ENCODE measurements at places on chromosomes 7 and 10.

GRCh38 chr7:11054033-11054432, 80.4 kb downstream of the PHF14 start:
- DNase-seq = no peak

DNA sequence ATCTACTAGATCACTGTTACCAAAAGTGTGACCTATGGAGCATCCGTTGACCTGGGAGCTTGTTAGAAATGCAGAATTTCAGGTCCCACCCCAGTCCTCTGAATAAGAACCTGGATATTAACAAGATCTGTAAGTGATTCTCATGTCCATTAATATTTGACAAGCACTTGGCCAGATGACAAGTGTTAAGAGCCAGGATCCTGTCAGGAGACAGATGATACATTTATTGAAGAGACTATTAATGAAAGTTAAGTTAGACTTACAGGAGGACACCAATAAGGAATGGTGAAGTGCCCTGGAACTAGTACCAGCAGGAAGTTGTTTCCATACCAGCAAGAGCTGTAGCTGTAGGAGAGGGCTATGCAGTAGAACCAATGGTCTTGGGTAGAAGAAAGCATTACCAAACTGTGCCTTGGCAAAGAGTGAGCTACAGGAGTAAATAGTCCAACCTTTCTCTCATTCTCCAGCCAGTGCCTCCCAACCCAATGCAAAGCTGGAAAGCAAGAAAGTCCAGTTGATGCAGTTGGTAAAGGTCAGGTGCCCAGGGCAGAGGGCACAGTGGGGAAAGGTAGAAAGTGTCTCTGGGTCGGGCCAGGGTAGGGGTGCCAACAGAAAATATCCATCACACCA, 35.3 kb upstream of the ADD3 start:
- DNase-seq = no peak

GRCh38 chr10:89414879-89415821, 782 bp downstream of the IFIT5 start:
- peak; percentile 21 for DNase-seq

DNA sequence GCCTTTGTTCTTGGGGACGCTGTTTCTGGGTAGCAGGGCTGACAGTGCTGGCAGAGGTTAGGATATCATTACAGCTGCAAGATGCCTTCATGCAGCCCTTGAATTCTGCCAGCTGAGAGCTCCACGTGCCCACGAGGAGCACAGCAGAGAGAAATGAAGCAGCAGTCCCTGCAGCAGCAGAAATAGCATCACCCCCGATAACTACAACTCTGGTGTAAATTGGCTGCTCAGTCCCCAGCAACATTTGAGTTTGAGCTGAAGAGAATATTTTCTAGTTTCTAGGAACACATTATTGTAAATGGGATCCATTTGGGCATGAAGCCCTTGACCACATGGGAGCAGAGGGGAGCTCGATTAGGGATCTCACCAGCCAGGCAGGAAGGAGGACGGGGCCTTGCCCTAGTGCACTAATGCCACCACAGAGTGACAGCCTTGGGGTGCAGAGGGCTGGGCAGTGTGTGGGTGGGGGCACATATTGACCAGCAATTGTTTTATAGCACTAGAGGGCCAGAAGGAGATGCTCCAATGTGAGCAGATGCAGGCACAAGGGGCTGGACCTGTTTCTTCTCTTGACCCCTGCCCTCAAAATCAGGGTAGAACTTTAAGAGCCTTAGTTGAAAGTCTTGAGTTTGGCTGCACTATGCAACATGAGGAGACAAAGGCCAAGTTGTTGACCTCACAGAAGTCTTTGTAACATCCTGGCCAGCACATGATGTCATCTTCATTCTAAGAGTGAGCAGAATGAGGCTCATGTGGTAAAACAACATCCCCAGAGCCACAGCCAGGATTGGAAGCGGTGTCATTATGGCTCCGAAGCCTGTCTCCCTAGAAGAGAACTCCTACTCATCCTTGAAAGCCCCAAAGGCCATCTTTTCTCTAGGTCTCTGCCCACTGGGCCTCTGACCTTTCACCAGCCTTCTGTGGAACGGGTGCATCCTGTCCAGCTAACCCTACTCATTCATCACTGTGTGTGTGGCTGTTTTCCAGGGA, 52.6 kb downstream of the ADCY1 start:
- DNase-seq = no peak

- no peak for DNase-seq
These were observed 116.9 kb upstream of the PCGF5 start for GRCh38 chr10:91103384-91104192.

DNA sequence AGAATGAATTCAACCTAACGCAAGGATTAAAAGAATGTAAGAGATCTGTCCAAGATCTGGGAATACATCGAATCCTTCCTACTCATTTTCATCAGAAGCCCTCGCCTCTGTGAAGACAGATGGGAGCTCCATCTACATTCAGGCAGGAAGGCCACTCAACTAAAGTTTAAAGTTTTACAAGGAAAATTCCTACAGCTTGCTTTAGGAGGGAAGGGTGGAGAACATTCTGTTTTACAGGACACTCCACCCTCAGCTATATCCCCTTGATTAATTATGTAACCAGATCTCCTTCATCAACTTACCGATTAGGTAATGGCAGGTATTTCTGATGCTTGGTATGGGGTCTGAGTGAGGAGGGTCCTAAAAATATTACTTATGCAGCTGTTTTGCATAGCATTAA, 5.6 kb upstream of the AHR start:
- DNase-seq = no peak

DNA sequence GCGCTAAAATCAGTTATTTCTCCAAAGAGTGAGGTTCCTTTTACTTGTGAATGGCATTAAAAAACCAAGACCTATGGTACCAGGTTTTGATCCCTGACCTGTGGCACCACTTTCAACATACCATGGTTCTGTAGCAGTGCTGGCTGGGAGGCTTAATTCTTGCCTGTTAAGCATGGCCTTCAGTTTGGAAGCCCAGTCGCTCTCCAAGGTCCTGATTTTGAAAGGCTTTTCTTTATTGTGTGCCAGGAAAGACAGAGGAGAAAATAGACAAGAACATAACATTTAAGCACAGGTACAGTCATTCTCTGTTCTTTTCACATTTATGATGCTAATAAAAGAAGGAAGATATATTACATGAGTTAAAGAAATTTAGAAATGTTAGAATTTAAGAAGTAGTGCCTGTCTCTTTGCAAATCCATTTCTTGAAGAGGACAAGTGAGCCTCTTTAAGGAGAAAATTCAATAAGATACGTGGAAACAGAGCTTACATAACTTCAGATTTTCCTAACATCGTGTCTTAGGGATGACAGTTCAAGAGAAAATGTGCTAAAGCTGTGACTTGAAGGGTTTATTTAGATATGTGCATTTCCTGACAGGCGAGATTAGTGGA, 357.6 kb downstream of the DPP6 start:
- DNase-seq = peak; percentile 1

DNA sequence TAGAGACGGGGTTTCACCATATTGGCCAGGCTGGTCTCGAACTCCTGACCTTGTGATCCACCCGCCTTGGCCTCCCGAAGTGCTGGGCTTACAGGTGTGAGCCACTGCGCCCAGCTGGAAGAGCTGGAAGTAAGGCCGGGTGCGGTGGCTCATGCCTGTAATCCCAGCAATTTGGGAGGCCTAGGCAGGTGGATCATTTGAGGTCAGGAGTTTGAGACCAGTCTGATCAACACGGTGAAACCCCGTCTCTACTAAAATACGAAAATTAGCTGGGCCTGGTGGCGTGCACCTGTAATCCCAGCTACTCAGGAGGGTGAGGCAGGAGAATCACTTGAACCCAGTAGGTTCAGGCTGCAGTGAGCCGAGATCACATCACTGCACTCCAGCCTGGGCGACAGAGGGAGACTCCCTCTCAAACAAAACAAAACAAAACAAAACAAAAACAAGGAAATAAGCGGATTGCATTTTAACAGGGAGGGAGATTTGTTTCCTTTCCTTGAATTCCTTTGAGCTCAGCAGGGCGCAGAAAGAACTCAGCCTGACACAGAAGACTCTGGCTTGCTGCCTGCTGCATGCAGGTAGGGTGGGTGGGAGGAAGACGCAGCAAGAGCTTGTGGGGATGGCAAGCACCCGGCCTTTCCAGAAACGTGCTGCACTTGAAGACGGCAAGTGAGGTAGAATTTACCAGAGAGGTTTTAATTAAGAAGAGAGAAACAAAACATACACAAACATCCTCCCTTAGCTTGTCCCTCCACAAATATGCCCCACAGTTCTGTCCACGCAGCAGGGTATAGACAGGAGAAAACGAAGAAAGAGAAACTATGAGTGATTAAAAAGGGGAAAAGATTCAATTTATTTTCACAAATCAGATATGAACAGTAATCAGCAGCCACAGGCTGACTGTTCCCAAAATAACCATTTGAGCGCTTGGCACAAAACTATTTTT, 148.0 kb downstream of the RNF216 start:
- no peak for DNase-seq

GRCh38 chr10:33860552-33860951, 526.1 kb upstream of the NRP1 start:
- no peak for DNase-seq

DNA sequence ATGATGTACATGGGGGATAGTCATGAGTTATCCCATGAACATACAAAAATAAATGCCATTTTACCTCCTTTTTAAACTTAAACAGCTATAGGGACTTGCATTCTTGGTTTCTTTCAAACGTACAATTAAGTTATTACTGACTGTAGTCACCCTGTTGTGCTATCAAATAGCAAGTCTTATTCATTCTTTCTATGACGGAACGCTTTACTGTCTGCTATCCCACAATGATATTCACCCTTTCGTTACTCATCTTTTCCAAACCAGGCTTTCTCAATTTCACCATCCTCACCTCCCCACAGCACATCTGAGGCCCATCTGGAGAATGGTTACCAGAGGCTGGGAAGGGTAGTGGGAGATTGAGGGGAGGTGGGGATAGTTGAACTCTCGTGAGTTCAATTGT, 218.8 kb downstream of the PHF14 start:
- DNase-seq = peak; percentile 35

- DNase-seq = no peak
These were observed 115.8 kb downstream of the MAGI2 start for GRCh38 chr7:79337717-79338116.

DNA sequence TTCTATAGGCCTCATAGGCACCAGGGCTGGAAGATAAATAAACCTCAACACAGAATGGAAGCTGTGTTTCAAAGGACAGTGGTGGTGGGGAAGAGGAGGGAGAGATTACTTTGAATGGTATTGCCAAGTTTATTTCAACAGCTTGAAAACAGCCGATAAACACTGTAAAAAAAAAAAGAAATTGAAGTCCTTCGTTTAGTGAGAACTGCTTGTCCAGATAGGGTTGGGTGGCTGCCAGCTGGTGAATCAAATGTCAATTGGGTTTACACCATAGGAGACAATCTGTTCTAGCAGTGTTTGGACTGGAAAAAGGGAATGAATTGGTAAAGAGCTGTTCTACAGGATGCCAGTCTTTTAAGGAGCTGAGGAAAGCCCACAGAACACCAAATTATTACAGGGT, 254.8 kb downstream of the PHF14 start:
- no peak for DNase-seq

DNA sequence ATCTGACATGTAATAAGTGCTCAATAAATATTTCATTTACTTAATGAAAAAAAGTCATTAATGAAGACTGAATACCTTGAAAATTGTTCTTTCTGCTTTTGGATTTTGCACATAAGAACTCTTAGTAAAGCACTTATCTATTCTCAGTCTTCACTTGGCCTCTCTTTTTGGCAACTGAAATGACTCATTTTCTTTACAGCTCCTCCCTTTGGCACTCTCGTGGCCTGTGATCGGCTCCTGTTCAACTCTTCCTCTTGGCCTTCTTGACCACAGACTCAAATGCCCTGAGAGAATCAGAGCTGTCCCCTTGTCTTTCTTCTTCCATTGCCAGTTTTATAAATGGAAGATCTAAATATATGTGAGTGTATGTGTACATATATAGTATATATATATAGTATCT, 54.2 kb downstream of the FOXP2 start:
- no peak for DNase-seq

GRCh38 chr10:102935939-102936605, 18.0 kb downstream of the CNNM2 start:
- DNase-seq = no peak

GRCh38 chr7:16773884-16774283, 20.3 kb downstream of the TSPAN13 start:
- DNase-seq = no peak

DNA sequence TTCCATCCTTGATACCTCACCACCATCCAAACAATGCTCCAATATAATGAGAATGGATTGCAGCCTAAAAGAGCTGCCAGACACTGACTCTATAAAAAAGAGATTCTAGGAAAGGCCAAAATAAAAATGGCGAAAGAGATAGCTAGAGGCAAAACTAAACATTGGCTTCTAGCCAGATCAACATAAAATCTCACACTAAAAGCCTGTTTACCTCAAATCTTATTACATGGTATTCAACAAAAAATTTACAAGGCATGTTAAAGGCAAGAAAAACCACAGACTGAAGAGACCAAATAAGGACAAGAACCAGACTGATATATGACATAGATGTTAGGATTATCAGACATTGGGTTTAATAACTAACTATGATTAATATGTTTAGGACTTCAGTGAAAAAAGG, 1127.0 kb downstream of the DNAJB9 start:
- no peak for DNase-seq

DNA sequence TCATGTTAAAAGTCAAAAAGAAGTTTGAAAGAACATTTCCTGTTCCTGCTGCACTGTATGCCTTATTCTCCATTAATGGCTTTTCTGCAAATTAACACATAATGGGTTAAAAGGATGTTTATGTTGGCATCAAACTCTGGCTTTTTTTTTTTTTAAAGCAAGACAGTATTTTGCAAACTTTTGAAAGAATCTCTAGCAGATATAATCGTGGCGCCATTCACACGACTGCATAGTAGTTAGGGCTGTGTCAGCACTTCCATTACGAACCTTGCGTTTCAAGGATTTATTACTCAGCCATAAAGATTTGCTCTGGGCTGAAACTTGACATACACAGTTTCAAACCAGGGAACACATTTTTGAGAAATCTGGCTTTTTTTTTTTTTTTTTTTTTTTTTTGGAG, 207.8 kb downstream of the DYNC1I1 start:
- no peak for DNase-seq

- no peak for DNase-seq
These were observed 3.3 kb downstream of the CRYGN start for GRCh38 chr7:151436446-151437158.

DNA sequence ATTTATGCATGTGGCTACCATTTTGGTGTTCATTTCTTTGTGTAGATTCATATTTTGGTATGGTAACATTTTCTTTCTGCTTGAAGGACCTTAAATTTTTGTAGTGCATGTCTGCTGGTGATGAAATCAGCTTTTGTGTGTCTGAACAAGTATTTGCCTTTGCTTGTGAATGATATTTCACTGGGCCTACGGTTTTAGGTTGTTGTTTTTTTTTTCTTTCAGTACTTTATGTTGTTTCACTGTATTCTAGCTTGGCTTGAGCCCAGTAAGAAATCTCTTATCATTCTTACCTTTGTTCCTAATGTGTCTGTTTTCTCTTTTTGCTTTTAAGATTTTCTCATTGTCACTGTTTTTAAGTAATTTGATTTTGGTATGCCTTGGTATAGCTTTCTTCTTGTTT, 31.9 kb downstream of the SAMD8 start:
- peak; percentile 13 for DNase-seq
